ENCODE measurements at places on chromosomes 12 and 14. TPM values are rescaled to one million over a fixed set of nuclear protein-coding genes. Genes with fewer than 3 reads are reported as not detected.

Gene ITGB7
- 4.3 TPM for total RNA-seq

Gene CCDC60
- total RNA-seq: not detected

Gene SPIC
- not detected for total RNA-seq

Gene CMKLR1
- not detected for total RNA-seq

Gene KRT85
- total RNA-seq: not detected

Gene EPYC
- not detected for total RNA-seq

Gene C12orf54
- total RNA-seq: not detected

Gene PLEKHH1
- total RNA-seq: 11.8 TPM

Gene CORO1C
- total RNA-seq: 252 TPM

DNA sequence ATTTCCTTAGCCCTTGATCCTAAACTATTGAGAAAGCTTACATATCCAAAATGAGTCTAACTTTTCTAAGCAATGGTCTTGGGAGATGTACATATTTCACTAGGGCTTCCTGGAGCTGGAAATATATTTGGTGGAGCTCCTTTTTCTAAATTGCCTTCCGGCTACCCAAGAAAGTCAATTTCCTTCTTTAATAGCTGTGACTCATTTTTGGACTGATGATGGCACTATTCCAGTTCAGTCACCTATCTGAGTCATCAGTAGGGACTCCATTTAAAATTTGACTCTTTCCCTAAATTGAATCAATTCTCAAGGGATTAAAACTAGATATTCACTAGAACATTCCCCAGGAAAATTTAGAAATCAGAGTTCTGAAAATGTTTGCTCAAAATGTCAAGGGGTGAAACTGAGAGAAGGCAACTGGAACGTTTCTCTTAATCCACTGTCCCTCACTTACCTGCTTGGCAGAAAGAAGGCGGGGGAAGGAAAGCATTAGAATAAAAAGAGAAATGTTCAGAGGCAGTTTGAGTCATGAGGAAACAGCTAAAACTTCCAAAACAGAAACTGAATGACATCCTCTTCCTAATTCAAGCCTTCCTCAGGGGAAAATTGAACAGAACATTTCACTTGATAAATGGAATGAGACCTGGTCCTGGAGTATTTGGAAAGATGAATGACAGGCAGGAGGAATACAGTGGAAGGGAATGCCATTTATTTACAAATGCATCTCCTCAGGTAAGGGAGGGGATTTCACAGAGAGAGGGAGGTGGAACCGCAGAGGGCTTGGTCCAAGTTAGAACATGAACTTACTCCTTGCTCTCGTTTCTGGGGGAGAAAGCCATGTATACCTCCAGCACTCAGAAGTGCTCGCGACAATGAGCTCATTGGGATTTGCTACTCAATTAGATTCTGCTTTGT lies 91.2 kb downstream of the RGS6 start:
- no peak overlapping the region for H3K4me3 ChIP-seq
- peaks cover 48% of the 10 kb centered on the region for H3K27me3 ChIP-seq
- no peak overlapping the region for H3K27ac ChIP-seq
- H3K4me1 ChIP-seq: peaks cover 9% of the 10 kb centered on the region
- no peaks in the 10 kb centered on the region for H3K36me3 ChIP-seq

DNA sequence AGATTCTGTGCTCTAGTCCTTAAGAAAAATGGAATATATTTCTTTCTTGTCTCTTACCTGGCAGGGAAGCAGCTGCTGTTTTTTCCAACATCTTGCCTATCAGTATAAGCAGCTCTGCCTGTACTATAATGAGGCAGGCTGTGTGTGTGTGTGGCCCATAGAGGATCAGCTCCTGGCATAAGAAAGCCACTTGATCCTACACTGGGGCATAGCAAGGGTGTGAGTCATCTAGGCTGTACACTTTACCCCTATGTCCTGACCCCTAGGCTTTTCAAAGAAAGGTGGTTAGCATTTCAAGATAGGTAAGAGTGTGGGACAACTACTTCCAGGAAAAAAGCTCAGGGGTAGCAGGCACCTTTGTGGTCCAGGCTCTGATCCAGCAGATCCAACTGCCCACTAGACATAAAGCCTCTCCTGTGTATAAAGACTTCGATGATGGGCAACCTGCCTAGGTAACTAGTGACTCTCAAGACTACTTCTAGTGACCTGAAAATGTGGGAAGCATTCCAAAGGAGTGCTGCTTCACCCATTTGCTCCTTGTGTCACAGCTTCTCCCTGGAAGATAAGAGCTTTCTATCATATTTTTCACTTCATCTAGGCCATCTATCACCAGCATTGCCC lies 4.9 kb upstream of the SENP1 start:
- DNase-seq: no peak
- H3K36me3 ChIP-seq: peaks cover 7% of the 10 kb centered on the region
- H3K27me3 ChIP-seq: peaks cover 21% of the 10 kb centered on the region
- no peak overlapping the region for H3K4me3 ChIP-seq

- H3K27ac ChIP-seq: no peak overlapping the region
- H3K4me1 ChIP-seq: no peaks in the 10 kb centered on the region
- no peak overlapping the region for H3K4me3 ChIP-seq
- no peak for DNase-seq
Measured at GRCh38 chr12:108371801-108372344, 32.8 kb upstream of the CMKLR1 start.

DNA sequence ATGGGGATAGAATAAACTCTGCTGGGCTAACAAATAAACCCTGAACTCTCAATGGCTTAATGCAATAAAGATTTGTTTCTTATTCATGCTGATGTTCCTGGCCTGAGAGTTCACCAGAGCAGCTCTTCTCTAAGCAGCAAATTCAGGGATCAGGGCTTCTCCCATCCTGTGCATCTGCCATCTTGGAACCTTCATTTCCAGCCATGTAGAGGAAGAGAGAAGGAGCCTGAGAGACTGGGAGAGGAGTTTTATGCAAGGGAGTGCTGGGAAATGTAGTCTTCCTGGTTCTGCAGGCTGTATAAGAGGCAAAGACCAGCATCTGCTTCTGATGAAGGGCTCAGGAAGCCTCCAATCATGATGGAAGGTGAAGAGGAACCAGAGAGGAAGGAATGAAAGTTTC lies 20.6 kb upstream of the APOLD1 start:
- no peak overlapping the region for H3K4me3 ChIP-seq
- DNase-seq: no peak
- no peak overlapping the region for H3K27ac ChIP-seq

DNA sequence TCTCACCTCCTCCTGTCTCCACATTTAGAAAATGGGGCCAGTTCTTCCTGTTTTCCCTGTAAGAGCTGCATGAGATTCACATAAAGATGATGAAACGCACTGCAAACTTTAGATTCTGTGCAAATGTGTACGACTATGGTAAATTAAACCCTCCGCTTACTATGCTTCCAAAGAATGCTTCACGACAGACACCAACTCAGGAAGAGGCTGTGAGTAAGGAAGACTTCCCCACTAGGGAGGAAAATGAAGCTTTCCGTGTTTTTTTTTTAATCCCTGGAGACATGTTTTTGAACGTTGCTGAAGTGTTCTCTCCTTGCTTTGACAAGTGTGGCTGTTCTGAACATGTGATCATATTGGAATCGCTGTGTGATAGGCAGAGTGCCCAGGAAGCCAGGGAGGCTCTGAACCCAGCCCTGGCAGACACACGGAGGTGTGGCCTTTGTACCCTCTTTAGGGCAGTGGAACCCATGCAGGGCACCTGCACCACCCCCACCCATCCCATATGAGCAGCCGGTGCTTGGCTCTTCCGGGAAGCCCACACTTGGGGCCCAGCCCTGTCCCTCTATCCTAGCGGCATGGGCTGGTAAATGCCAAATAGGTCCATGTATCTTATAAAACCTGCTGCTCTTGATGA lies 7.5 kb upstream of the SYNE3 start:
- H3K4me1 ChIP-seq: peaks cover 48% of the 10 kb centered on the region
- peak; percentile 41 for DNase-seq
- H3K27me3 ChIP-seq: no peaks in the 10 kb centered on the region
- H3K36me3 ChIP-seq: peaks cover 5% of the 10 kb centered on the region
- peak overlapping the region; percentile 42 for H3K4me3 ChIP-seq

DNA sequence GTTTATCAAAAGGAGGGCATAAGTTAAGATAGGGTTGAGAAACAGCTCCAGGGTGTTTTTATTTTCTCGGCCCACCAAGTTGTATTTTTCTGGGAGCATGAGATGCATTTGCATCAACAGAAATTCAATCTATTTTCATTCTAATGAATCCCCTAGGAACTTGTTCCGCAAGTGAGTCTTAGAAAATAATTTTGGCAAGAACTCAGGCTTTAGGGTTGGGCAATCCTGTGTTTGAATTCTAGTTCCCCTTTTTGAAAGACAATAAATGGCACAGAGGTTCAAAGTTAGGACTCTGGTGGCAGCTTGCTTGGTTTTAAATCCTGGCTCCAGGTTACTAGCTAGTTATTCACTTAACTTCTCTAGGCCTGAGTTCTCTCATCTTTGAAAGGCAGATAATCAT lies 23.7 kb downstream of the SLC5A8 start:
- DNase-seq: no peak
- H3K4me1 ChIP-seq: no peaks in the 10 kb centered on the region
- no peaks in the 10 kb centered on the region for H3K27me3 ChIP-seq

- H3K27me3 ChIP-seq: no peaks in the 10 kb centered on the region
- H3K4me1 ChIP-seq: no peaks in the 10 kb centered on the region
- DNase-seq: no peak
Measured at GRCh38 chr14:31219169-31219568, 11.6 kb upstream of the HECTD1 start.

GRCh38 chr12:25249931-25250738 lies 594 bp downstream of the KRAS start:
- peak; percentile 34 for DNase-seq
- H3K36me3 ChIP-seq: peaks cover 38% of the 10 kb centered on the region
- H3K4me1 ChIP-seq: peaks cover 7% of the 10 kb centered on the region
- H3K4me3 ChIP-seq: peak overlapping the region; percentile 81

GRCh38 chr14:55383541-55384140 lies 28.0 kb downstream of the ATG14 start:
- peaks cover 8% of the 10 kb centered on the region for H3K4me1 ChIP-seq
- peaks cover 4% of the 10 kb centered on the region for H3K36me3 ChIP-seq
- no peak overlapping the region for H3K27ac ChIP-seq
- no peaks in the 10 kb centered on the region for H3K27me3 ChIP-seq
- no peak for DNase-seq

DNA sequence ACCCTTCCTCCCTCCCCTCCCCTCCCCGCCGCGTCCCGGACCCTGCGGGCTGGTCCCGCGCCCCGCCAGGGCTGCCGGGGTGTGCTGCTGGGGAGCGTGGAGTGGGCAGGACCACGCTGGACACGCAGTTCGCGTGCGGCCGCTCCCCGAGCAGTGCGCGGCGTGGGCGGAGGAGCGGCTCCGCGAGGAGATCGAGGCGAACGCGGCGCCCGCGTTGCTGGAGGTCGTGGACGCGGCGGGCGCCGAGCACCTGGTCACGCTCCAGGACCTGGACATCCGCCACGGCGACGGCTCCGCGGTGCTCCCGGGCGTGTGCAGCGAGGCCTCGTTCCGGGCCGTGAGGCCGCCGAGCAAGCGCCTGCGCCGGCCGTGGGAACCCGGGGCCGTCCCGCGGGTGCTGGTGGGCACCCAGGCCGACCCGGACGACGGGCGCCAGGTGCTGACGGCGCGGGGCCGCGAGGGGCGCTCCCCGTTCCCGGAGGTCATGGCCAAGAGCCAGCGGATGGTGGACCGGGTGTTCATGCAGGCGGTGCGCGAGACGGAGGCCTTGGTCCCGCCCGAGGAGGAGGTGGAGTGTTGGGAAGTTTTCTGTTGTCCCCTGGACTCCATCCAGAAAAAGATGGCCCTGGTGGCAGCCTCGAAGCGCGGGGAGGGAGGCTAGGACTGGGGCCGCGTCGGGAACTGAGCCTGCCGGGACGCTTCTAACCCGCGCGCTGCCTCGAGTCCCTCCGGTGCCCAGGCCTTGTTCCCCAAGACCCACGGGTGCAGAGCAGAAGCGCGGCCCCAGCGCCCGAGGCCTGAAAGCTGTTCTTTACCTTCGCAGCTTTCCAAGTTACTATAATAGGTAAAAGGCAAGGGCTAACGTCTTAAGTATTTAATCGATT lies 54.7 kb upstream of the EIF5 start:
- no peaks in the 10 kb centered on the region for H3K36me3 ChIP-seq
- H3K4me3 ChIP-seq: no peak overlapping the region
- H3K27me3 ChIP-seq: no peaks in the 10 kb centered on the region

DNA sequence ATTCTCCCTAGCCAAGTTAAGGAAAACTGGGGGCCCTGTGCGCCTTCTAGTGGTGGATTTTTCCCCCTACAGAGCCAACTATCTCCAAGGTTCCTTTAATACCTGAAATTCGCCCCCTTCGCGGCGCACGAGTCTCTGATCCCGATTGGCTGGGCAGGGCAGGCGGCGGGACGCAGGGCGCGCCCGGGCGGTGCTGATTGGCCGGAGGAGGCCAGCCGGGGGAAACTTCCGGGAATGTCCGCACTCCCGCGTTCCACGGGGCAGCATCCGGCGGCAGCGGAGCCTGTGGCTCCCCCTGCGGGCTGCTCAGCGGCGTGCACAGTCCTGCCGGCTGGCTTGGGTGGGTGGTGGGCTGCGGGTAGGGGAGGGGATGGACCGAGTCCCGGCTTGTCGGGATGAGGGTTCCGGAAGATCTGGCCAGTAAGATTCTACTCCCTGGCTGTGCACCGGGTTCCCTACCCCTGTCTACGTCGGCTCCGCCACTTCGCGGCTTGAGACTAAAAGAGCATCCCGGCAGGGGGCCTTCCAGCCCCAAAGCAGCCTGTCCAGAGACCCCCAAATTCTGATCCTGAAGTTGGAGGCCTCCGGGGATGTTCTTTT lies at the start of gene NABP2:
Gene NABP2 (plus strand): TSS at position 241 of the 600 bp plus-strand sequence. CDS start 515 bp downstream, outside the sequence.
- DNase-seq: peak; percentile 99
- peaks cover 17% of the 10 kb centered on the region for H3K4me1 ChIP-seq
- no peaks in the 10 kb centered on the region for H3K27me3 ChIP-seq
- peak within 1 kb of the TSS; percentile 78 for H3K4me3 ChIP-seq
- H3K36me3 ChIP-seq: peaks cover 56% of the 10 kb centered on the region
- peak within 1 kb of the TSS; percentile 73 for H3K27ac ChIP-seq

GRCh38 chr12:107788690-107789458 lies 14.4 kb downstream of the ASCL4 start:
- DNase-seq: no peak
- H3K27me3 ChIP-seq: peaks cover 30% of the 10 kb centered on the region
- H3K4me1 ChIP-seq: no peaks in the 10 kb centered on the region

DNA sequence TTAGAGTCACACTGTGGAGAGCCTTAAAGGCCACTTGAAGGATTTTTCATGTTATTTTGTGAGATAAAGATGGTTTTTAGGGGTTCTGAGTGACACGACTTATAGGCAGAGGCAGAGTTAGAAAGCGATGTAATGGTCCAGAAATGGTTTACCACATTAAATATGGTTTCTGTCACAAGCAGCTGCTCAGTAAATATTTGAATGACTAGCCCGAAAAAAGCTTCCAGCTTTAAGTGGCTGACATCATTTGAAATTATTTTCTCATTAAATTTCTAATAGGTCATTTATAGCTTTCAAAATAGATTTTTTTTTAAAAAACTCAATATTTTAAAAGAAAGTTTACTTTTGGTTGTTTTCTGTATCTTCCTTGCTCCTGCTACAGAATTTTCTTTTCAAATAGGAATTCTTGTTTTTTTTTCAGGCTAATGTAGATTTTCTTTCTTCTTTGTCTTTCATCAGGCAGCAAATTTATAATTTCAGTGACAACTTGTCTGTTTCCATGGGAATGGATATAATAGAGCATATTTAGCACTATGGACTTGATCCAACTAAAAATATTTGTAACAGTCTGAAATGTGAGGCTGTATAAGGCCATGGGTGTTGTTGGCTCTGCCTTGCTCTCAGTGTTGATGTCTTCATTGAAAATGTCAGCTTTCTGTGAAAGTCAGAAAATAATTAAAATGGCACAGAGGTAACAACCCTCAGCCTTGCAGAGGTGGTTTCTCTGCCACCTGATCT lies 700.0 kb downstream of the TMTC2 start:
- H3K4me3 ChIP-seq: no peak overlapping the region
- H3K4me1 ChIP-seq: no peaks in the 10 kb centered on the region
- H3K36me3 ChIP-seq: no peaks in the 10 kb centered on the region
